ENCODE measurements at places on chromosomes 2 and 18.

DNA sequence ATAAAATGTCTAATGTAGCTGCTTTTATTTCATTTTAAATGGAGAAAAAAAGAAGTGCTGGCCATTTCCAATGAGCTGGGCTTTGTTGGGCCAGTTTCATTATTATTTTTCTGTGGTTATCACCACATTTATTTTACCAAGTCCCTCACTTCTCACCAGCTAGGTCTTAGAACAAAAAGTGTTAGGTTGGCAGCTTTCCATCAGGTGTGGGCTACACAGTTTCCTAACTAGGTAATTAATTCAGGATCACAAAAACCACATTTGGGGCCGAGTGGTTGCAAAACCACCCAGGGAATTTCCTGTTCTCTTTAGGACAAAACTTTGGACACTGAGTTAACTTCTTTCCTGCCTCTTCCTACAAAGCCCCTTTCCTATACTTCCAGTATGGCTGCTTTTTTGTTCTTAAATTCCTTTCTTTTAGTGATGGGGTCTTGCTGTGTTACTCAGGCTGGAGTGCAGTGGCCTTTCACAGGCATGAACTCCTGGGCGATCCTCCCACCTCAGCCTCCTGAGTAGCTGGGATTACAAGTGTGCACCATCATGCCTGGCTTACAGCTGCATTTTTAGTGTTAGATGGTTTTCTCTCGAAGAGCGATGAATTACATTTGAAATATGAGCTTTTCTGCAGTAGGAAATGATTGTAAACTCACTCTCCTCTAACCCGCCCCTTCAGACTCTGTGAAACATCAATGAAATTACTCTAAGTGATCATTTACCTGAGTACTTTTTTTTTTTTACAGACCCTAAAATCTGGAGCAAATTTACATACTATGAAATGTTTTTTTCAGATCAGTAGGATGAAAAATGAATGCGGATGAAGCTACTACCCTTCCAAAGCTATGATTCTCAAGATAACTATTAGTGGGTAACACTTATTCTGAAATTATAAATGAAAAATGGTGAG is 2.6 kb upstream of the ZFP36L2 start:
- no peak for DNase-seq

- peak; percentile 43 for DNase-seq
These were observed at the start of gene LAMA3 for GRCh38 chr18:23689031-23689615. Gene LAMA3, plus strand, starts transcription at chr18:23689453. Its CDS starts 231 bp downstream, at chr18:23689684.

GRCh38 chr2:97995026-97995733 is 568 bp downstream of the TMEM131 start:
- peak; percentile 42 for DNase-seq

- no peak for DNase-seq
These were observed 76.9 kb downstream of the USP40 start for GRCh38 chr2:233489666-233490065.

GRCh38 chr2:37868866-37869265 is 56.2 kb upstream of the RMDN2 start:
- DNase-seq: no peak

GRCh38 chr2:122471753-122472152 is 716.3 kb downstream of the TSN start:
- DNase-seq: no peak

DNA sequence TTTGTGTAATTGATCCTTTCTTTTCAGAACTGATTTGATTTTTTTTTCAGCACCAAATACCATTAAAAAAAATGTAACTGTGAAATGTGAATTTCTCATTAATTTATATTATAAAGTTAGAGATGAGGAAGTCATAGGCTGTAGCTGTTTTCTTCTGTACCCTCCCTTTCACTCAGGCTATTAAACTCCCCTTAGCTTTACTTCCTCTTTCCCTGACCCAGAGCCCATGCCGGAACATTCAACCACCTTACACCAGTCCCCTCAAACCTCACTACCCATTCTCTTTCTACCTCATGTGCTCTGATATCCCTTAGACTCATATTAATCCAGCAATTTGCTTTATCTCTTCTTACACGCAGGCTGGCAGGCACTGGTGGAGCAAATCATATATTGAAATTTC is 12.4 kb downstream of the GALNT5 start:
- DNase-seq: no peak

- DNase-seq: no peak
These were observed 12.5 kb upstream of the HOXD1 start for GRCh38 chr2:176175709-176176607.

All from inflammatory macrophage treated with lipopolysaccharide for 1 hour (primary cell).